Stimulated activated CD4-positive, alpha-beta T cell treated with anti-CD3 and anti-CD28 coated beads, Interleukin-15, amount 100 ng/mL, for 1 hour (primary cell): ENCODE measurements at places on chromosomes 7 and 10.

GRCh38 chr10:132107186-132107948 is 41.6 kb downstream of the JAKMIP3 start:
- no peak for DNase-seq

- no peak for DNase-seq
These were observed 102.1 kb upstream of the ANLN start for GRCh38 chr7:36287371-36288241.

DNA sequence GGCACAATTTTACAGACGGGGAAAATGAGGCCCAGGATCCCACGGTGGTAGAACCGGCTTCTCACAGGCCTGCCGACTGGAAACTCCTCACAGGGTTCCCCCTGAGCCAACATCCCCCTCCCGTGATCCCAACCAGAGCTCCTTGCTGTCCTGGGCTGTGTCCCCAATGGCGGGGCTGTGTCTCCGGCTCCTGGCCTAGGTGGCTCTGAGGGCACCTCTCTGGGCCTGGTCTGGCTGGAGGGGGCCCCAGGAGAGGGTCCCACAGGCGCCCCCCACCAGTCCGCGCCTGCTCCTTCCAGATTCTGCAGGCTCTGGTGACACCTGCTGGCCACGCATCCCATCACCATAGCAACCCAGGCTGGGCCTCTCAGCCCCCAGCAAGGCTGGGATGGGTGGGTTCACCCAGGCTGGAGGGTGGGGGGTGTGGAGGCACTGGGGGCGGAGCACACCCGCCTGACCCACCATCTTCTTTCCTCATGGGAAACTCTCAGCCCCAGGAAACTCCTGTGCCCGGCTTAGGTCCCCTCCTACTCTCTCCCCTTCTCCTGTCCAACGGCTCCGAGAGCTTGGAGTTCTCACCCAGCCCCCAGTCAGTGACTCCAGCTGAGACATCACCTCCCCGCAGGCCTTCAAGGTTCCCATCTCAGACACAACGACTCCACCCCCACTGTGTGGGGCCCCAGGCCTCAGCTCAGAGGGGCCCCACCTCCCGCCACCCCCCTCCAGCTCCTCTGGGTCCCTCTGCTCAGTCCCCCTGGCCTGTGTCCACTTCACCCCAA is 27.1 kb upstream of the TNRC18 start:
- DNase-seq, result peak; percentile 12

GRCh38 chr10:64076322-64076940 is 555.2 kb downstream of the REEP3 start:
- DNase-seq, result no peak

DNA sequence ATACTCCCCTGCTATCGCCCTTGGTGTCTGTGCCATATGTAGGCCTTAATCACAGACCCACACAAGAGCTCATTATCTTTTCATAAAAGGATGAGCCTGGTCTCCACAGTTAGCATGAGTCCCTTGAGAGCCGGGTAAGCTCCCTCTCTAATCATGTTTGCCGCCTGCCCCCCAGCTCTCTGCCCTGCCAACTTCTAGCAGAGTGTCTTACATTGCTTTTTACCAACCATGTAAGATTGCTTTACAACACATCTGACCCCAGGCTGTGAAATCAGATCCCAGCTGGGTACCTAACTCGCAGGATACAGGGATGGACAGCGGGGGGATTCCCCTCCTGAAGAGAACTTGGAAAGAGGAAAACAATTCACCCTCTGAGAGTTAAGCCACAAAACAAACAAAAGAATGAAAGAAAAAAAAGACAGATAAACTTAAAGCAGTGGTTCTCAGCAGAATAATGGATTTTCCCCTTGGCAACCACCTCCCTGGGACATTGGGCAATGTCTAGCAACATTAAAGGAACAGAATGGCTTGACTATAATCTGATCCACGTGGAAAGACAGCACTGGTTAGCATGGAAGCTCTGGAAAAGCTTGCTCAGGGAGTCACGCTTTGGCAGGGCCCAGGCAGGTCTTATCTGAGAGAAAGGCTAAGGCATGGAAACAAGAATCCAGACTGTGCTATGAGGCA is 39.4 kb upstream of the ATOH7 start:
- DNase-seq, result no peak

DNA sequence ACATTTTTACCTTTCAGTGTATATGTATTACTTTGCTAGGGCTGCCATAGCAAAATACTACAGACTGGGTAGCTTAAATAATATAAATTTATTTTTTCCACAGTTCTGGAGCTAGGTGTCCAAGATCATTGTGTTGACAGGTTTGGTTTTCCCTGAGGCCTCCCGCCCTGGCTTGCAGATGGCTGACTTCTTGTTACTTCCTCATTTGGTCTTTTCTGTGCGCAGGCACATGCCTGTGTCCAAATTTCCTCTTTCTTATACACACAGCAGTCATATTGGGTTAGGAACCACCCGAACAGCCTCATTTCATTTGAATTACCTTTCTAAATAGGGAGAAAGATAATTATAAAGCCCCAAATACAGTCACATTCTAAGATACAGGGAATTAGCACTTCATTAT is 521.6 kb upstream of the SORCS1 start:
- DNase-seq, result no peak

GRCh38 chr7:39927018-39927417 is 23.0 kb upstream of the CDK13 start:
- no peak for DNase-seq

DNA sequence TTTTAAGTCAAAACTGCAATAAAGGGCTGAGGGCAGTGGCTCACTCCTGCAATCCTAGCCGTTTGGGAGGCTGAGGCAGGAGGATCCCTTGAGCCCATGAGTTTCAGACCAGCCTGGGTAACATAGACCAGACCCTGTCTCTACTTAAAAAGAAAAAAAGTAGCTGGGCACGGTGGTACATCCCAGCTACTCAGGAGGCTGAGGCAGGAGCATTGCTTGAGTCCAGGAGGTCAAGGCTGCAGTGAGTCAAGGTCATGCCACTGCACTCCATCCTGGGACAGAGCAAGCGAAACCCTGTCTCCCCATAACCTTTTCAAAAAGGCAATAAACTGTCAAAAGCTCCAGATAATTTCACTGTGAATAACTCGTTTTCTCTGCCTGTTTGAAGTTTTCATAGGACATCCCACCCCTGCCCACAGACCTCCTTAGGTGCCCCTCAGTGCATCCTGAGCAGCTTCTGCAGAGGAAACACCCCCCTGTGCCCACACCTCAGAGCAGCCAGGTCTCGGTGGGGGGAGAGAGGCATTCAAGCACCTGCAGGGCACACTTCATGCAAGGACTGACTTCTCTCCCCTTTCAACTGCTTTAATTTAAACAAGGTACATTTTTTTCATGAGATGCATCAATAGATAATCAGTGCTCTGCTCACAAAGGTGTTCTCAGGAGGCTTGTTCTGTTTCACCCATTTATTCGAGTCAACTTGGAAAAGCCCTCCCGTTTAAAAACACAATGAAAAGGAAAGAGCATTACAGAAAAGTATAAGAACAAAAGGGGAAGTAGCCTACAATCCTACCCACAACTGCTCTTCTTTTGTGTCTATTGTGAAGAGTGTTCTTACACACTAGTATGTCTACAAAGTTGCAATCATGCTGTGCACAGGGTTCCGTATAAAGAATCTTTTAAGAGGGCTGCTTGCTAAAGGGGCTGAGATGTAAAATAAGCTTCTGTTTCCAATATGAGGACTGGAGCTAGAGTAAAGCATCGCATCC is 104.9 kb downstream of the KMT2E start:
- no peak for DNase-seq

GRCh38 chr7:129803546-129804081 is 149.1 kb downstream of the UBE2H start:
- no peak for DNase-seq

- DNase-seq, result no peak
These were observed 414.7 kb downstream of the PLXNA4 start for GRCh38 chr7:132161533-132161915.

- no peak for DNase-seq
These were observed 89.4 kb downstream of the TBXAS1 start for GRCh38 chr7:139918480-139918879.

- DNase-seq, result no peak
These were observed 33.1 kb upstream of the NEUROD6 start for GRCh38 chr7:31373337-31374289.

GRCh38 chr10:12637649-12638048 is 288.3 kb downstream of the CAMK1D start:
- no peak for DNase-seq

- DNase-seq, result no peak
These were observed 119.6 kb downstream of the PRKAG2 start for GRCh38 chr7:151757274-151757673.

- DNase-seq, result no peak
These were observed 93.5 kb downstream of the CREM start for GRCh38 chr10:35219891-35220890.

DNA sequence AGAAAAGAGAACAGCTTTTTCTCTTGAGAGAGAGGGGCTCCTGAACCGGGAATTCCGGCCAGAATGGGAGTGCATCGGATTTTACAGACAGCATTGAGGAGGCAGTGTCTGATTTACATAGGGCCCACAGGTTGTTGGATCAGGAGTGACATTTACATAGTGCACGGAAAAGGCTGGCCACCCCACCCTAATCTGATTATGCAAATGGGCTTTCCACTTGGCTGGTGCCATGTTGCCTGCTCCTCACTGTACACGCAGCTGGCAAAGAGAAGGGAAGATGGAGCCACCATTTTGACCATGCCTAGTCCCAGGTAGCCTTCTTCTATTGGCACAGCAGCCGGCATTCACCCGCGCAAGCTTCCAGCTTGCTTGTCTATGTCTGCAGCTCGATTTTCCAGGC is 77.5 kb upstream of the FAM171A1 start:
- no peak for DNase-seq

DNA sequence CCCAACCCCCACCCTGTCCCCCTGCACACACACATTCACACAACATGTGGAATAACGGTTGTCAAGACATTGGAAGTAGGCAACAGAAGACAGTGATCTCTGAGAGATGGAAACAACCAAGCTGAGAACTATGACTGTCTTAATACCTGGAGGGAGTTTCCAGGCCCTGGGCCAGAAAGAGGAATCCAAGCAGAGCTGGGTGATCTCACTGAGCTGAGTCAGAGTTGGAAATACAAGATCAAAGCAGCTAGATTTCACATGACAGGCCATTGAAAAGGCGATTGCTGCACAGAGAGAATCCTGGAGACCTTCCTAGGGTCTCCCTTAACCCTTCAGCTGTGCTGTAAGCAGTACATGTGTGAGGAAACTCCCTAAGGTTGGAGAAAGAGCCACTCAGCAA is 165.8 kb upstream of the PRSS1 start:
- DNase-seq, result no peak

DNA sequence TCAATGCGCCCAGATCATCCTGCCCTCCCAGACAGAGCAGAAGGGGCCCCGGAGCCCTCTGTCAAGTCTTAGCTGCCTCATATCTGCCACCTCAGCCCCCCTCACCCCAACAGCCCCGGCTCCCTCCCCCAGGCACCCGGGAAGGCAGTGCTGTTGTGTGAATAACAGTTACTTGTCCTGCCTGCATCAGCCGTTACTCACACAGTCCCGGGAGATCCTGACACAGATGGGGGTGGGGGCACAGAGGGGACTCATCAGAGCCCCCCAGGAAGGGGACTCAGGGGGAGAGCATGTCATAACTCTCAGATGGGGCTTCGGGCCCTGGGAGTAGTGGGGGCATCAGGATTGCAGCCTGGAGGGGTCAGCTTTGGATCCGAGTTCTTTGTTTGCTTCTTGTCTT is 12.4 kb upstream of the SERPINE1 start:
- DNase-seq, result no peak

- DNase-seq, result no peak
These were observed 12.2 kb upstream of the CAV1 start for GRCh38 chr7:116512520-116513188.

DNA sequence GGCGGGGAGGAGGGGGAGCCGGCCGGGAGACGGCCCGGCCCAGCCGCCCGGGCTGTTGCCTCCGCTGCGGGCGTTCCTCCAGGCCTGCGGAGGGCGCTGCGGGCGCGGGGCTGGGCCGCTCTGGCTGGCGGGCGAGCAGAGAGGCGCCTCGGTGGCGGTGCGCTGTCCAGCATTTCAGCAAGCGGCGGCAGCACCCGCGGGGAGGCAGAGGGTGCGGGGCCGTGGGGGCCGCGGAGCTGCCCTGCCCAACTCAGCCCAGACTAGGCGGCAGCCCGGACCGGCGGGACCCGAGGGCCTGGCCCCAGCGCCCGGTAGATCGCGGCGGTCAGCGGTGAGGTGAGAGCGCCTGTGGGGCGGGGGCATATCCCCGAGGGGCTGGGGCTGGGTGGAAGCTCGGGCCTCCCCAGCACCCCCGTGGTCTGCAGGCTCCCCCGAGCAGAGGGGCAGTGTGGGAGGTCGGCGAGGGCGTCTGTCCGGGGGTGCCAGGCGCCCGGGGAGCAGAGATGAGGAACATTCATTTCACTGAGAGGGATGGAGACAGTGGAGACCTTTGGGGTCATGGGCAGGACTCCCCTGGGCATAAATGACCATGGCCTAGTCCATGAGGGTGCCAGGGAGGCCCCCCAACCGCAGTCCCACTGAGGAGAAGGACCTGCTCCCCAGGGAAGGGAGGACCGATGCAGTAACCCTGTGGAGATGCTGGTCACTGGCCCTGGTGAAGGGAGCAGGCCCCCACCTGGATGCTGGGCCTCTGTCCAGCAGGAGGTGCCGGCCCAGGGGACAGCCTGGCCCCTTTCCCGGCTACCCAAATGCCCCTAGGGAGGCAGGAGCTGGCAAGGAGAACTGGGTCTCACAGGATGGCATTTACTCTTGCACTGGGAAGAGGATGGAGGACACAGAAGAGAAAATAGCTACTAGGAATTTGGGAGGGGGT is at the start of gene SRRM3:
SRRM3 (plus strand) TSS at position 165 of the 934 bp plus-strand sequence. CDS start 33,171 bp downstream, outside the sequence.
- DNase-seq, result peak; percentile 61

- no peak for DNase-seq
These were observed 3.1 kb upstream of the ANTXRL start for GRCh38 chr10:46283580-46284285.

- DNase-seq, result no peak
These were observed 191.3 kb upstream of the PODXL start for GRCh38 chr7:131747658-131748232.

DNA sequence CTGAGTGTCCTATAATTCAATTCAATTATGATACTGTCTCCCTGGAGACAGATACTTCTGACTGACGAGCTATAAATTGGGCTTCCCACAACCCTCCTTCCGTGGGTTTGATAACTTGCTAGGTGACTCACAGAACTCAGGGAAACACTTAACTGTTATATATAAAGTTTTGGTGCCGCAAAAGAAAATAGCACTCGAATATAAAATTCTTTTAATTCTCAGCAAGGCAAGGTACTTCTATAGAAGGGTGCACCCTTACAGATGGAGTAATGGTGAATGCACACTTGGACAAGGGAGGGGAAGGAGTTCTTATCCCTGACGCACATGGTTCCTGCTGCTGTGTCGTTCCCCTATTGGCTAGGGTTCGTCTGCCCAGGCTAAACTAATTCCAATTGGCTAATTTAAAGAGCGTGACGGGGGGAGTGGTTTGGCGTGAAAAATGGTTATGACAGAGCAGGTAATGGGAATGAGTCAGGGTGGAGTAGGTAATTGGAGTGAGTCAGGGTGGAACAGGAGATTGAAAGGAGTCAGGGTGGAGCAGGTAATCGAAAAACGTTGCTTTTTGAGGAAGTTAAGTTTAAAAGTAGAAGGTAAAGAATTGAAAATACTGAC is 20.8 kb upstream of the GHITM start:
- no peak for DNase-seq

GRCh38 chr10:116055252-116055916 is 217.6 kb downstream of the GFRA1 start:
- DNase-seq, result no peak

- no peak for DNase-seq
These were observed 16.3 kb downstream of the OR6V1 start for GRCh38 chr7:143068446-143068845.

GRCh38 chr7:73606801-73607691 is 17.3 kb downstream of the MLXIPL start:
- peak; percentile 54 for DNase-seq

GRCh38 chr7:95018021-95018420 is 110.6 kb downstream of the PPP1R9A start:
- no peak for DNase-seq
